Tibial nerve (tissue), 4 donors: ENCODE measurements at places on chromosomes 12 and 14.

GRCh38 chr12:106248846-106249371 is 1.1 kb upstream of the CKAP4 start:
- DNase-seq, result no peak

GRCh38 chr14:99047441-99048031 is 224.5 kb downstream of the BCL11B start:
- DNase-seq, result no peak

DNA sequence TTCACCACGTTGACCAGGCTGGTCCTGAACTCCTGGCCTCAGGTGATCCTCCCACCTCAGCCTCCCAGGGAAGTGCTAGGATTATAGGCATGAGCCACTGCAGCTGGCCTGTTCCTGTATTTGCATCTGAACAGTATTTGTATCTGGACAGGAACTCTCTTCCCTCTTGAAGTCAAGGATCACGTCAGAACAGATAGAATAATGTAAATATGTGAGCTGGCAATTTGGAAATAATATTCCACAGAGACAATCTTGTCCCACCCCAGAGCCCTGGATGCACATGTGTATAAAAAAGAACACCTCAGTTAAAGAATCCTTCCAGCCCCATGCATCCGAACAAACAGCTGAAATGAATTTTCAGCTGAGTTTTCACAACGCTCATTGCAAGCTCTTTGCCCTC is 118.3 kb downstream of the VEZT start:
- DNase-seq, result no peak

DNA sequence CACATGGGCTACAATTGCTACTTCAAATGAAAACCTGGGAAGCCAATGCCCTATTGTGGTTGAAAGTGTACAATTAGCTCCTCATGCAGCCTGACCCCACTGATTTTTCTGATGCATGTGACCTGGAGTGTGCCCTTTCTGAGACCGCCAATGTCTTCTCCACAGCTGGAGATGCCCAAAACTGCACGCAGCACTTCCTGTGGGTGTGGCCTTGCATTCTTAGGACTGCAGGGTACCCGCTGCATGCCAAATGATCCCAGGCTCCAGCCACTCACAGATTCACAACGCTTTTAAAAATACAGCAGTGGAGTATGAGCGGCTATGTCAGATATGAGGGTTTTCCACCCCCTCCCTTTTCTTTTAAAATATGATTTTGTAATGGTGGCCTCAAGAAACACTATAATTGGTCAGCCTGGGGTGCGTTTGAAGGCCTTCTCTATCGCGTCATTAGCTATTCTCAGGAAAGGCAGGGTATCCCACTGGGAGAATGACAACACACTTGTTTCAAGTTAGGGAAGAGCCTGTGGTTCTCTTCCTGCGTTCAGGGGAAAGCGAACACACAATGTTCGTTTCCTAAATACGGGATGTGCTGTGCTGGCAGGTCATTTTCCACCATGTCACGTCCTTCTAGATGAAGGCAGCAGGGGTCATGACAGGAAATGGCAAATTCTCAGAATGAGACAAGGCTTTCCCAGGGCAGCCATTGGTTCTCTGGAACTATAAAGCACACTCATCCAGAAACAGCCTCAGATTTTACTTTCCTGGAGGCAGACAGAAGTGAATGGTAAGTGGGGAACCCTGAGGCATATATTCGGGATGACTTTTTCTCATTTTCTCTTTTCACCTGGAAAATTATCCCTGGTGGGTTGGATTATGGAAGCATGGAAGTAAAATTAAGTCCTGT is at the start of gene APOLD1:
TSS of gene APOLD1 (plus strand) at position 749 of the 904 bp plus-strand sequence. CDS start at position 782, 33 bp downstream.
- DNase-seq, result no peak

- DNase-seq, result no peak
Observed at GRCh38 chr12:96386794-96387193, 13.4 kb downstream of the CDK17 start.

- DNase-seq, result no peak
Observed at GRCh38 chr12:3795066-3795465, 42.2 kb upstream of the CRACR2A start.

- no peak for DNase-seq
Observed at GRCh38 chr14:102875652-102876051, 46.8 kb upstream of the AMN start.

GRCh38 chr12:131830914-131831571 is 2.9 kb downstream of the MMP17 start:
- DNase-seq, result no peak

DNA sequence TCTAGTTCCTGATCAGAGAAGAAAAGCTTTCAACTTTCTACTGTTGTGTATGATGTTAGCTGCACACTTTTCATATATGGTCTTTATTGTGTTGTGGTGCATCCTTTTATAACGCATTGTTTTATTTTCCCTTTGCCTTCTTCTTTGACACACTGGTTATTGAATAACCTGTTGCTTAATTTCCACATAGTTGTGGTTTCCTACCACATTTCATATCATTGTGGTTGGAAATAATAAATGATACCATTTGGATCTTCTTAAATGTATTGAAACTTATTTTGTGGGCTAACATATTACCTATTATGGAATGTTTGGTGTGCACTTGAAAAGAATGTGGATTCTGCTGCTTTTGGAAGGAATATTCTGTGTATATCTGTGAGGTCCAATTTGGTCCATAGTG is 64.9 kb downstream of the GPHN start:
- no peak for DNase-seq

DNA sequence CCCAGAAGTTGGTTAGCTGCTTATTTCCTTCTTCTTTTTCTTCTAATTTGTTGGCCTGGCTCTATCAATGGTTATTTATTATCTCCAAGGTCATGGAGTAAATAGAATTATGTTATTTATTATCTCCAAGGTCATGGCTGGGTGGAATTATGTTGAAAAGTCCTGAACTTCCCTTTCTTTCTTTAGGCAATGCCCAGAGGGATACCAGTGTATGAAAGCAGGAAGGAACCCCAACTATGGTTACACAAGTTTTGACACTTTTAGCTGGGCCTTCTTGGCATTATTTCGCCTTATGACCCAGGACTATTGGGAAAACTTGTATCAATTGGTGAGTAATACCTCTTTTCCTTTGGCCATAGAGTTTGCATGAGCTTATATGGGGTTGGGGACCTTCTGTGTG is 111.6 kb downstream of the SCN8A start:
- DNase-seq, result no peak

GRCh38 chr14:100534528-100535286 is 52.5 kb downstream of the BEGAIN start:
- peak; percentile 9 for DNase-seq

- no peak for DNase-seq
Observed at GRCh38 chr14:55477680-55478079, 37.3 kb upstream of the TBPL2 start.

- DNase-seq, result no peak
Observed at GRCh38 chr12:119211884-119212283, 33.2 kb downstream of the HSPB8 start.

DNA sequence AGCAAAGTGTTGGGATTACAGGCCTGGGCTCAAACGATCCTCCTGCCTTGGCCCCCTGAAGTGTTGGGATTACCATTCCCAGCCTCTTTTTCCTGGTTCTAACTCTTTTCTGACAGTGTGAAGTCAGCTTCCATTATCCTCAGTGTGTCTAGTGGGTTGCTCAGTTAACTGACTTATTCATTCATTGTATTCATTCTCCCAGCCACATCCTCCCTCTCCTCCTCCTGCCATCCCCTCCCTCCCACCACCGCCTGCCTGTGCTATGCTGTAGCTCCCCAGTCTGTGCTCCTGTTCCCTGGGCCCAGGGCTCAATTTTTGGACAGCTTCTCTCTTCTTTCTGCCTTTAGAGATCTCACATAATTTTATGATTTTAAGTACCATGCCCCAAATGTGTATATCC is 19.4 kb downstream of the ATP6V0A2 start:
- no peak for DNase-seq

GRCh38 chr14:55758796-55759195 is 178.8 kb downstream of the KTN1 start:
- DNase-seq, result no peak

GRCh38 chr12:68170726-68171125 is 11.2 kb upstream of the IFNG start:
- no peak for DNase-seq

DNA sequence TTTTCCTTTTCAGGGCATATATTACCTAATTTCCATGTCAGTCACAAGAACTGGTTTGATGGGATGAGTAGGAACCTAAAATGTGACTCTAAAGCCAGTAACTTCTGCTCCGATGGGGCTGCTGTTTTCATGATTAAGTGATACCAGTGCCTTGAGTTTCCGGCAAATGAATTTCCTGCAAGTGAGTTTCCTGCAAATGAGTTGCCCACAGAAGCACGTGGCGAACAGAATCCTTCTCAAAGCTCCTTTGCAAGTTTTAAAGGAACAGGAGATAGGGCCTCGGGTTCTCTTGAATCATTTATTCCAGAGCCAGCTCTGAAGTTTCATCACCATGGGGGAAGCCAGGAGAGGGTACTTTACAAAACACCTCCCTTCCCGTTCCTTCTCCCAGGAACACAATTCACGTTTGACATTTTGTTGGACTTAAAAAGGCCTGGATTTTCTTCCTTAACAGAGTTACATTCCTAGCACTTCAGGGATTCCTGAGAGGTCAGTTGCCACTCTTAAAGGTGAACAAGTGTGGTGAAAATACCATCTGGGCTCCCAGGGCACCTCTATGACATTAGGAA is 2.2 kb upstream of the PPTC7 start:
- no peak for DNase-seq

DNA sequence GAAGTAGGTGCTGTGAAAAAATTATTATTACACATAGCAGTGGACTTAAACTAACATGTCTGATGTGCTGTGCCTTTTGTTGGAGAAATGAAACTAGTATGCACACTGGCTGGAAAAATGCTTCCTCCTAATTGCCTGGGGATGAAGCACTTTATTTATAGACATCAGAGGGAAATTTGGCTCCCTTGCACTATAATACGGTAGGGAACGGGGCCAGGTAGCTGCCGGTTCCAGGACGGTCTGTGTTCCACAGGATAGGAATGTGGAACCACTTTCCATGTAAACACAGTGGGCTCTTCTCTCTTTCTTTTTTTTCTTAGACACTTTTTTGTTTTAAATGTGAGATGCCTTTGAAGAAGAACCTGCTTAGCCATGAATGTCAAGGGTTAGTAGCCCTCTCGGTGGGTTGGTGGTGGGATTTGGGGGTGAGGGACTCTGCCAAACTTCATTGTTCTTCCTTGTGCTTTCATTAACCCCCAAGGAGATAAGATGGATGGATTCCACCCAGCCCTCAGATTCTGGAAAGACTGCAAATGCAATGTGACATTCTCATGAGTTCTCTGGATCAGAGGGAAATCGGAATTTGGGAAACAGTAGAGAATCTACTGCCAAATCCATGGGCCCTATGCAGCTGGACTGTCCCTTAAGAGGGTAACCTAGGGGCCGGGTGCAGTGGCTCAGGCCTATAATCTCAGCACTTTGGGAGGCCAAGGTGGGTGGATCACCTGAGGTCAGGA is 58.0 kb upstream of the GSC start:
- peak; percentile 39 for DNase-seq

DNA sequence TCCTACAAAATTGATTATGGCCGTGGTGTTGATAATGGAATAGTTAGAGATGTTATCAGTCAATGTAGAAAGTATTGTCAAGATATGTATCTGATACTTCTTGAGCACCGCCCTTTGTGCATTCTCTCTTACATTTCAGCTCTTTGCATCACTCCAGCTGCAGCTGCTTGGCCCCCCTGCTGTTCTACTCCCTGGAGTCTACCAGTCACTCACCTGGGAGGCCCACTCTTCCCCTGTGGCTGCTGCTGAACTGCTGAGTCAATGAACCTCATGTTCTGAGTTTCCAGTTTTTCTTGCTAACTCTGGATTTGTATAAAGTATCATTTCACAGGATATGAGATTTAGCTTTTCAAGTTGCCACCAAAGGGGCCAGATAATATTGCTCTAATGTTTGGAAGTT is 312.8 kb upstream of the SLC16A7 start:
- no peak for DNase-seq

- no peak for DNase-seq
Observed at GRCh38 chr12:80064269-80064668, 35.1 kb upstream of the OTOGL start.
